ENCODE measurements at places on chromosomes 7 and 10.

DNA sequence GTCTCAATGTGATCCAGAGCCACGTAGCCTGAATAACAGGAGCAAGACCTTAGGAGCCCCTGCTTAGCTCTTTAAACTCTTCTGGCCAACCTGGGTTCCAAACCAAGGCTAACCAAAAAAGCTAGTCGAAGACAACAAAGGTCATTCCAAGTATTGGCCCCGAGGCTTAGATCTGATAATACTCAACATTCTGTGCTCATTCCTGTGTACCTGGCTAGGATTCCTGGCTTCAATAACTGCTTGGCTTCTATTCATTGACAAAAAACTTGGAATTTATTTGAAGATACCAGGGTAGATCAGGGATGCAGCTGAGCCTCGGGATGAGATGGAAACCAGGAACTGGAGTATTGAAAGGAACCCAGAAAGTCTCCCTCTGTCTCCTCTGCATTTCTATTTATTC lies 4.1 kb upstream of the SGMS1 start:
- DNase-seq = no peak

DNA sequence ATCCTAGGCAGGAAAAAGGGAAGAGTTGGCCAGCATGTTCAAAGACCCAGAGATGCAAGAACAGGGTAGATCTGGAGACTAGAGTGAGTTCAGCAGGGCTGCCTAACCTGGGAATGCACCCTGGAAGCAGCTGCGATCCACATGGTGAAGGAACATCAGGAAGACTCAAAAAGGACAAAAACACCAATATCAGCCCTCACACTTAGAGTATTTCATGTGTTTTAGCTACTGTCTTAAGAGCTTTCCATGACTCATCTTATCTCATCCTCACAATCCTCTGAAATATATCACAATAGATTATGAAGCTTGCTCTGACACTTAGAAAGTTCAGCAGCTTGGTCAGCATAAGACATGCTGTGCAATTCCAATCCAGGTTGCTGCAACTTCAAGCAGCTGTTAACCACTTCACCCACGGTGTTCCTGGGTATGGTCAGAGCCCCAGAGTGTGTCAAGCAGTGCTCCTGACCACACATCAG lies 380.9 kb downstream of the PARD3 start:
- DNase-seq = no peak

DNA sequence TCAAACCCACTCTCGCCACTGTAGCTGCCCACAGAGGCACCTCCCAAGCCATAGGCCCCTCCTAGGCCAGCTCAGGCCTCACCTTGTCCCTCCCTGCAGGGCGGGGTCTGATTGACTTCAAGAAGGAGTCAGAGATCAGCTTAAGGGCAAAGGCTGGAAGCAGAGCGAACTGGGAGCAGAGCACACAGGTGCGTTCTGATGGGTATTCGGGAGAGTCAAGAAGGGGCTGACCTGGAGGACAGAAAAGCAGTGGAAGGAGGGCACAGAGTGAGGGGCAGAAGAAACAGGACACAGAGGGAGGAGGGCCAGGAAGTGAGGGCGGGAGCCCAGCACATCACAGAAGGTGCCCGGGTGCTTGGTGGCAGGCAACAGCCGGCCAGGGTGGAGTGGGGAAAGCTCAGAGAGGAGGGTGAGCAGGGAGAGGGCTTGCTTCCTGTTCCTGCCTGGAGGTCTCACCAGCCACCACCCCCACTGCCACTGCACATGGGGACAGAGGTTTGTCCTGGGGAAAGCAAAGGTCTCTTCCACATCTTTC lies at the start of gene AOC1:
AOC1 (plus strand) TSS at position 147 of the 535 bp plus-strand sequence. CDS start 3,954 bp downstream, outside the sequence.
- DNase-seq = no peak

GRCh38 chr10:101686133-101686925 lies 8.6 kb downstream of the FBXW4 start:
- DNase-seq = no peak

DNA sequence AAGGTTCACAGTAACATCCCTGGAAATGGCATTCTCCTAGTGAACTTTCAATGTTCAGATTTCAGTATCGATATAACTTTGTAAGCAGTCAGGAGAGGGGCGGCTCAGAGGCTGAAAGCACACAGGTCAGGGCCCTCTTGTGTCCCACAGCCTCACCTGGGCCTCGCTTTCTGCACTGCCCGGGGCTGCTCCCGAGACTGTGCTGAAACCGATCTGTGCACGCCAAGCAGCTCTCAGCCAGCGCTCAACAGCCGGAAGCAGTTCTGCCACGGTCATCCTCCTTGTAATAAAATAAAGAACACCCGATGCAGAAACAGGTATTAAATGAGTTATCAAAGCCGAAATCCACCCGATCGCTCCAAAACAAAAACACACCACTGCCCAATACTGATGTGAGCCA lies 106.0 kb downstream of the DIP2C start:
- no peak for DNase-seq

- no peak for DNase-seq
Measured at GRCh38 chr10:3133948-3134347, 38.6 kb downstream of the PITRM1 start.

DNA sequence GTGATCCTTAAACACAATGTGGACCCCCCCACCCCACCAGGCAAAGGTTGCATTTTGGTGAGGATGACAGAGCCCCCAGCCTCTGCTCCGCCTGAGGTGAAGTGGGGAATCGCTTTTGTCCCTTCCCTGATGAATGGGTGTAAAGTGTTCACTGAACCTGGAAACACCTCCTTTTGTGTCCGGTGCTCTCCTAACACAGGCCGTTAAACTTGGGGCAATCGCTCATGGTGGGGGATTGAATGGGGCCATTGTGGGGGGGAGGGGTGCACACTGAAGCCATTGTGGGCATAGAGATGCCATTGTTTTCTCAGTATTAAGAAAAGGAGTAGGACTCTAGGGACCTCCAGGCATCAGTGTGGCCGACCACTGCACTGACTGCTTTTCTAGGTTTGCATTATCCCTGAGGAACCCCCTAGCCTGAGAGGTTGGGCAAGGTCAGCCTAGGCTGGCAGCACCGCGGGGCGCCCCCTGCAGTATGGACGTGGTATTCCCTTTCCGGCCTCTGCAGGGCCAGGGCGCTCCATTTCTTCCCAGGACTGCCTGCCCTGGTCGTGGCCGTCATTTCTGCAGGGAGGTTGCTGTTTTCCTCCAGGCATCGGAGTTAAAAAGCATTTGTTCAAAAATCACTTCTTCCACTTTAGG lies 158.3 kb downstream of the TCF7L2 start:
- no peak for DNase-seq

GRCh38 chr7:84603545-84603944 lies 409.0 kb upstream of the SEMA3A start:
- no peak for DNase-seq

DNA sequence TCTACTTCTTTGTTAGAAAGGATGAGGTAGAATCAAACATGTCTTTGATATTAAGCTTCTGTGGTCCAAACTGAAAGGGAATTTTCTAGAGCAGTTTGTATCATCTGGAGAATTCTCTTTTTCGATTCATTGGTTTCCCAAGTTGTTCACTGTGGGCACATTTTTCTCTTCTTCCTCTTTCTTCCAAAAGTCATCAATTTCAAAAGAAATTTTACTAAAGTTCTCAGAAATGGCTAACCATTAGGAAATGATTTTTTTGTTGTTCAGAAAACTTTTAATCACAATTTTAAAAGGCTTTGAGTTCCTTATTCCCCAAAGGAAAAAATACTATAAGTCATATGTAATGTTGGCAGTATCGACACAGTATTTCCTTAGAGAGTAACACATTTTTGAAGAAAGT lies 28.3 kb upstream of the CCDC6 start:
- DNase-seq = no peak

DNA sequence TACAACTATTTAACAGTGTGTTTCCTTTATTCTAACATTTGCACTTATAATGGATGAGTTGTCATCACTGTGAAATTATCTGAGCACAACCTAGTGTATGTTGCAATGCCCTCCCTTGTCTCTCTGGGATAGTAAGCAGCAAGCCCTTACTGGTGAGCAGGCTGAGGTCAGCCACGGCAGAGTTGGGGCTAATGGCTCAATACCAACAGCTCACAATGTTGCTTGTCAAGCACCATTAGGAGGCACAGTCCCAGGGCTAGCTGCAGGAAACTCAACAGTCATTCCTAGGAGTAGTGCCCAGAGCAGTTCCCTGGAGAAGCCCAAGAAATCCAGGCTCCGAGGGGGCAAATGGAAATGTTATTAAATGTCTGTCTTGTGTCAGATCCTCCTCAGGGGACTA lies 858.4 kb downstream of the GRID1 start:
- DNase-seq = no peak

All from MM.1S (cell line).